Hematopoietic multipotent progenitor cell treated with erythropoietin and hydrocortisone succinate and interleukin-3 and kit ligand, for 4 days (in vitro differentiated cells): ENCODE measurements at places on chromosomes 7 and 10.

DNA sequence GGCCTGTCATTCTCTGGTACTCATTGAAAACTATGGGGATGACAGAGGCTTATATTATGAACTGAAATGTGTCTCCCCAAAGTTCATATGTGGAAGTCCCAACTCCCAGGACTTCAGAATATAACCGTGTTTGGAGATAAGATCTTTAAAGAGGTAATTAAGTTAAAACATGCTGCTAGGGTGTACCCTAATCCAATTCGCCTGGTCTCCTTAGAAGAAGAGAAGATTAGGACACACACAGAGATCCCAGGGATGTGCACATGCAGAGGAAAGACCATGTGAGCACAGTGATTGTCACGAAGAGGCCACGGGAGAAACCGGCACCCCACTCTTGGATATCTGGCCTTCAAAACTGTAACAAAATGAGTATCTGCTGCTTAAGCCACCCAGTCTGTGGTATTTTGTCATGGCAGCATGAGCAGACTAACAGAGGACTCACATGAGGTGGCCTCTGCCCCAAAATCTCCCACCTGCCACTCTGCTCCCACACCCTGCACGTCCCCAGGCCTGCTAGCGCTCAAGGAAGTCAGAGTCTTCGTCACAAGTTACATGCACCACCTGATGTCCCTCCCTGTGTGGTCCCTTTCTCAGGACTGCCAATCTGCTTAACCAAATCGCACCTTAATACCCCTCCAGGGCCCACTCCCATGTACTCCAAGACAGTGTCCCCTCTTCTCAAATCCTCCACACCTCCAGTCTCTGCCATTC is 26.8 kb downstream of the PLAC9 start:
- no peak for DNase-seq

DNA sequence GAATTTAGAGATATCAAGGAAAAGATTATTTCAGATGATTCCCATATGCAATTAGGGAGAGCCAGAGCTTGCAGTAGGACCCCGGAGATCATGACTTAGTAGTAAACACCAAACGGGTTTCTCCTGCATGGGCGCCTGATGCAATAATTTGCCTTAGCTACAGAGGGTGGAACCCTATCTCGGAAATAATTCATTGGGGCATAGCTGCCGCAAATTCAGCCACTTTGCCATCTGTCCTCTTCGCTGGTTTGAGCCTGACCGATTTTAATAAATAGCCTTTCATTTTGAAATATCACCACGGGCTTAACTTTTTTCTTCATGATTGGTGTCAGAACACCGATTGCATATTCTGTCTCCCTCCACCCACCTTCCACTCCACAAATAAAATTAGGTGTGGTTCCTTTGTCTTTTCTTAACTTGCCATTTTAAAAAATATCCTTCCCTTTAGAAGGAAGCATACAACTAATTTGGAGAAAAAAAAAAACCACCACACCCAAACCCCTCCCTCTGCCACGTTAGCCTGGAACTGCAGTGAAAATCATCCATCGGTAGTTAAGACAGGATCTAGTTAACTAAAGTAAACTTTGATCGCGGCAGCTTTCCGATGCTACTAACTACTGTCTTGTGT is 1.4 kb downstream of the GARS1 start:
- peak; percentile 58 for DNase-seq

GRCh38 chr7:44849885-44850544 is 2.1 kb upstream of the H2AZ2 start:
- peak; percentile 31 for DNase-seq

- no peak for DNase-seq
Observed at GRCh38 chr10:27720529-27720928, 25.1 kb downstream of the MKX start.

DNA sequence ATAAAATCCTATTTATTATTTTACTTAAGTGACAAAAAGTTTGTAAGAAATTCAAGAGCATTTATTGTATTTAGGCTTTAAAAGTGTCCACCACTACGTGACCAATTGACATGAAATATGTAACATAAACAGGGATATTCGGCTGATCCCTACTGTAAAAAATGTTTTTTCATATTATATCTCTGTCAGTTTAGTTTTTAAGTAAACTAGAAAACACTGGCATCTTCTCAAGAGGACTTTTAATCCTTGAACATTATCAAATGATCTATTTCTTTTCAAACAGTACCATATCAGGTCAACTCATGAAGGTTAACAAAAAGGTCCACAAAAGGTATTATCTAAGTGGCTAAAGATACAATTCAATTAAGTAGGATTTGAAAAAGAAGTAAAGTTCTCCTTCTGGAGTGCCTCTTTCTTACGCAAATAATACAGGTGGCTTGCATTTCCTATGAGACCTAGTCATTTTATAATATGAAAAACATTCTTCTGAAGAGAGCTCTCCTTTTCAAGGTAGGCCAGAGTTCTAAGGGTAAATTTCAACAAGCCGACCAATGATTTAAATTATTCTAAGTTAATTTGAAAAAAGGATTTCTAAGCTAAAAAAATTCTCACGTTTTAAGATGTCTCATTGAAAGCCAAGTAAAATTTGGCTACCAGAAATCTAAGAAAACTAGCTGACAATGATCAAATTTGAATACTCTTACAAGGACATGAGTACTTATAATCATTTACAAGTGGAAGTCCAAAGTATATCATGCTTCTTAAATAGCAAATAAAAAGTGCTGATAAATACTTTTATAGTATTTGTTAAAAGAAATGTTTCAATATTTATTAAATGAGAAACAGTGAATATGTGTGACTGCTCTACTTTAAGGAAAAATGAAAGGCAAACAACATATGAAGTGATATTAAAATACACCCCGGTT is 133.5 kb downstream of the NRBF2 start:
- DNase-seq, result peak; percentile 25

DNA sequence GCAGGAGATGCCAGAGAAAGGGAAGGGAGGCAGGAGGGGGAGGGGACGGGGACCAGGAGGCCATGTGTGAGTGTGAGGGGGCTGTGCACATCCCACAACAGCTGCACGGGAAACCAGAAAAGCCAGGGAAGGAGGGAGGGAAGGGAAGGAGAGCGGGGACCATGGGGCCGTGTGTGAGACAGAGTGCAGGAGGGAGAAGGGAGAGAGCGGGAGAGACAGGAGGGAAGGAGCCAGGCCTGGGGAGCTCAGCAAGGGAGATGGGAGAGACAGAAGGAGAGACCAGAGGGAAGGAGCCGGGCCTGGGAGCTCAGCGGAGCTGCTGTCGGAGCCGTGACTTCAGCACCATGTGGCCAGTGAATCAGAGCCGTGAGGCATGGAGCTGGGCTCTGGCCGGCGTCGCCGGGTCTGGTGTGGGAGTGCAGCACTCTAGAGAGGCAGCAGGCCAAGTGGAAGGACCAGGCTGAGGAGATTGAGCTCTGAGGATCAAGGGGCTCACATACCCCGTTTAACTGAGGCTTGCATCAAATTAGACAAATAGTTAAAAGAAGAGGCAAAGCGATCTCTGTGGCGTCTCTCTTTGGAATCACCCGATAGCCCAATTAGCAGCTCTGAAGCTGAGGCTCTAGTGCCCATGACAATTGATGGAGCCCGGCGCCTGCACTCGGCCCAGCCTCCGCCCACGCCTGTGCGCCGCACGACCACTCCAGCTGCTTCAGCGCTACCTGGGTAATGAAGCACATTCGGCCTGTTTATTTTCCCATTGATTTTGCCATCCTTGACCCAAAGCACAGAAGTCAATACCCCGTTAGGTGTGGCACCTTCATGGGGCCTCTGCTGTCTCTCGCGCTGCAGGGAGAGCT is 150.4 kb downstream of the MAD1L1 start:
- DNase-seq, result no peak

GRCh38 chr7:29749701-29750321 is 56.5 kb upstream of the WIPF3 start:
- peak; percentile 85 for DNase-seq

- peak; percentile 61 for DNase-seq
Observed at GRCh38 chr7:105760551-105761447, 115.6 kb downstream of the ATXN7L1 start.

GRCh38 chr7:139915864-139916716 is 87.0 kb downstream of the TBXAS1 start:
- peak; percentile 98 for DNase-seq

DNA sequence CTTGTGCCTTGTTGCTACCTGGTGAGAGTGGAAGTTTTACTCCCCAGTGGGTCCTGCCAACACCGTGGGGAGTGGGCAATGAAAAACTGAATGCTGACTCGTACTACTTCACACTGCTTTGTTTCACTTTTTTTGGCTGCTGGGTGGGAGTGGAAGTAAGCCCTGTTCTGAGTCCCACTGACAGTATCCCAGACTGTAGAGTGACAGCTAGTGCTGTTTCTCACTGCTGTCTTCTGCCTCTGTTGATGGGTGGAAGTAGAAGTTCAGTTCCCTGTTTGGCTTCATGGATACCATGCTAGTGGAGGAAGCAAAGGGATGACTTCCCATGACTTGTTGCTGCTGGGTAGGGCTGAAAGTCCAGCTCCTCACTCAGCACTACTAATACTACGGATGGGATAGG is 98.4 kb downstream of the STK31 start:
- DNase-seq, result no peak

DNA sequence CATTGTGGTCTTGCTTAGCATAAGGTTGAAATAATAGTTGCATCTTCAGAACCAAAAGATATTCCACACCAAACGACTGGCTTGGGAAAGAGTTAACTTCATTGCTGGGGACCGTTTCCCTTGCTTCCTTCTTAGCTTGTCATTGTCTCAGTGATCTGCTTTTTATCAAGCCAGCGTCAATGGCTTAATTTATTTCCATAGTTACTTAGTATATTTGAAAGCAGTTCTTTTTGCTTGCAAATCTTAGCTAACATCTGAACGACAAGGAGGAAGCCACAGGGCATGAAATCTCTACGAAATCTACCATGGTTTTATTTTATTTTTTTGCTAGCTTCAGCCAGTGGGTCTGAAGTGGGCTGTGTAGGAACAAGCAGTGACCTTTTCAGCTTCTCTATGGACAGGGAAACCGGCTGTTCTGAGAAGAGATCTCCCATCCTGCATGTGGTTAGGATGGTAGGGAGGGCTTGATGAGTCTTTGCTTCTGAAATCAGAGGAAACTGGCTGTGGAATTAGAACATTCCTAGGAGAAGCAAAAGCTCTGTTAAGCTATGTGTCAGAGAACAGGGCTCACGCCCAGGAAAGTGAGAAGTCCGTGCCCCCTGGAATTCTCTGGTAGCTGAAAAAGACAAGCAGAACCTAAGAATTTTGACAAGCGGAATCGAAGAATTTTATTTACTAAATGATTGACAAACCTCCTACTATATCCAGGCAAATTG is 8.0 kb downstream of the SLC18A2 start:
- peak; percentile 53 for DNase-seq

DNA sequence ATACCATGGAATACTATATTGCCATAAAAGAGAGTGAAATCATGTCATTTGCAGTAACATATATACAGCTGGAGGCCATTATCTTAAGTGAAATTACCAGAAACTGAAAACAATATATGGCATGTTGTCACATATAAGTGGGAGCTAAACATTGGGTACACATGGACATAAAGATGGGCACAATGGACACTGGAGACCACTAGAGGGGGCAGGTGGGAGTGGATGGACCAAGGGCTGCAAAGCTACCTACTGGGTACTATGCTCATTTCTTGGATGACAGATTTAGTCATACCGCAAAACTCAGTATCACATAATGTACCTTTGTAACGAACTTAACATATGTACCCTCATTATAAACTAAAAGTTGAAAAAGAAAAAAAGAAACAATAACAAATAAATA is 1167.6 kb downstream of the NXPH1 start:
- DNase-seq, result peak; percentile 37

- no peak for DNase-seq
Observed at GRCh38 chr7:139976838-139977656, 85.7 kb downstream of the PARP12 start.

- DNase-seq, result no peak
Observed at GRCh38 chr7:96822824-96823223, 113.2 kb upstream of the SEM1 start.
